ENCODE measurements at places on chromosomes 5 and 9. TPM values are rescaled to one million over a fixed set of nuclear protein-coding genes. Genes with fewer than 3 reads are reported as not detected.

DNA sequence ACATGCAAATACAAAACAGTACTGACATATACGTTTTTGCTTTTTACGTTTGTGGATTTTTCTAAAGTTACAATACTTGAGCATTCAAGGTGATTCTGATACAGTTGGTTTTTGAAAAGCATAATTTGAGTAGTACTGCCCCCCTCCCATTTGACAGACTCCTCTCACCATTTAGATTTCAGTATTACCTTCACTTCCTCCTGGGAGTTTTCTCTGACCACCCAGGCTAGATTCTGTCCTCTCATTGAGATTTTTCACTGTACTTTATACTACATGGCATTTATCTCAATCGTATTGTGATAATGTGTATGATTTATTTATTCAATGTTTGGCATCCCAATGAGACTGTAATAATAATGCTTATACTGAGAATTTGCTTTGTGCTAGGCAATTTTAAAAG is 32.8 kb upstream of the SMAD5 start:
- no peaks in the 10 kb centered on the region for H3K4me1 ChIP-seq
- peaks cover 16% of the 10 kb centered on the region for H3K27me3 ChIP-seq
- no peaks in the 10 kb centered on the region for H3K36me3 ChIP-seq
- H3K4me3 ChIP-seq: no peak overlapping the region
- no peak for DNase-seq

GRCh38 chr5:34789021-34789531 is 49.9 kb upstream of the TTC23L start:
- DNase-seq: peak; percentile 95
- peaks cover 46% of the 10 kb centered on the region for H3K4me1 ChIP-seq
- H3K27me3 ChIP-seq: no peaks in the 10 kb centered on the region
- no peaks in the 10 kb centered on the region for H3K36me3 ChIP-seq

Gene ZDHHC11B
- total RNA-seq: not detected

GRCh38 chr9:37947977-37948376 is 44.0 kb upstream of the SLC25A51 start:
- no peak overlapping the region for H3K4me3 ChIP-seq
- DNase-seq: no peak

- no peak for DNase-seq
- no peaks in the 10 kb centered on the region for H3K36me3 ChIP-seq
- no peak overlapping the region for H3K27ac ChIP-seq
- no peaks in the 10 kb centered on the region for H3K4me1 ChIP-seq
- no peak overlapping the region for H3K4me3 ChIP-seq
- peaks cover 6% of the 10 kb centered on the region for H3K27me3 ChIP-seq
Observed at GRCh38 chr5:159963935-159964334, 45.0 kb upstream of the TTC1 start.

Gene SYK
- not detected for total RNA-seq

DNA sequence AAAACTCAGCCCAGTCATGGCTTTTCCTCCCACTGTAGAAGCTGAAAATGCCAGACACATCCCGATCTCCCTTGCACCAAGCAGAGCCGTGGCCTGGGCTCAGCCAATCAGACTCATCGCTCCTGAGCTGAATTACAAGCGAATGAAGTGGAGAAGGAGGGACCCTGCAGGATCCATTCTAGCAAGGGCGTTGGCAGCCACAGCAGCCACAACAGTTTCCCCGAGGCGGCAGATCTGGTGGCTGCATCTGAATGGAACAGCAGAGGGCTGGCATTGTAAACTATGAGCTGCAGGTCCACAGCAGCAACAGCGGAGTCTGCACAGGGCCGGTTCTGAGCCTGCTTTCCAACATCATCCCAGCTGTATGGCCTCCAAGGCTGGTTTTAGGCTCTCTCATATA is 23.8 kb downstream of the ALG2 start:
- DNase-seq: no peak
- H3K4me3 ChIP-seq: no peak overlapping the region
- H3K27ac ChIP-seq: no peak overlapping the region
- no peaks in the 10 kb centered on the region for H3K27me3 ChIP-seq

Gene FAM221B
- not detected for total RNA-seq

- H3K4me1 ChIP-seq: no peaks in the 10 kb centered on the region
- no peak overlapping the region for H3K4me3 ChIP-seq
- H3K27ac ChIP-seq: no peak overlapping the region
- H3K36me3 ChIP-seq: no peaks in the 10 kb centered on the region
- DNase-seq: no peak
Observed at GRCh38 chr9:20319641-20320337, 302.5 kb downstream of the MLLT3 start.

Gene DCAF12
- total RNA-seq: 28.2 TPM

- no peak overlapping the region for H3K4me3 ChIP-seq
- peak overlapping the region; percentile 69 for H3K27ac ChIP-seq
- H3K4me1 ChIP-seq: peaks cover 30% of the 10 kb centered on the region
- H3K27me3 ChIP-seq: no peaks in the 10 kb centered on the region
- no peaks in the 10 kb centered on the region for H3K36me3 ChIP-seq
- DNase-seq: peak; percentile 87
Observed at GRCh38 chr5:125549322-125549911, 803.0 kb upstream of the ZNF608 start.

DNA sequence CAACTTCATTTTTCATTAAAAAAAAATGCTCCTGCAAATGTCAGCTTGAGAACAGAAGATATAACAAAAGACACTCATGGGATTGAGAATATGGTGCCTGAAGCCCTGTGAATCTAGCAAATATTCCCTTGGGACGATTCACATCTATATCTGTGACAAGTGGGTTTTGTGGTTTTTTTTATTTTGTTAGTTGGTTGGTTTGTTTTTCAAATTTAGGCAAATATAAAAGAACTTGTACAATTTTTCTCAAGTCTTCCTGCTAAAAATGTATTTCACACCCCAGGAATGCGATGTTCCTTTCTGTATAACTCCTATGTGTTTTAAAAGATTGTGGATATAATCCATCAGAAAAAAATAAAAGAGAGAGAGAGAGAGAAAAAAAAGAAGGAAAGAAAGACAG is 1061.8 kb upstream of the ARRDC3 start:
- H3K4me3 ChIP-seq: no peak overlapping the region

DNA sequence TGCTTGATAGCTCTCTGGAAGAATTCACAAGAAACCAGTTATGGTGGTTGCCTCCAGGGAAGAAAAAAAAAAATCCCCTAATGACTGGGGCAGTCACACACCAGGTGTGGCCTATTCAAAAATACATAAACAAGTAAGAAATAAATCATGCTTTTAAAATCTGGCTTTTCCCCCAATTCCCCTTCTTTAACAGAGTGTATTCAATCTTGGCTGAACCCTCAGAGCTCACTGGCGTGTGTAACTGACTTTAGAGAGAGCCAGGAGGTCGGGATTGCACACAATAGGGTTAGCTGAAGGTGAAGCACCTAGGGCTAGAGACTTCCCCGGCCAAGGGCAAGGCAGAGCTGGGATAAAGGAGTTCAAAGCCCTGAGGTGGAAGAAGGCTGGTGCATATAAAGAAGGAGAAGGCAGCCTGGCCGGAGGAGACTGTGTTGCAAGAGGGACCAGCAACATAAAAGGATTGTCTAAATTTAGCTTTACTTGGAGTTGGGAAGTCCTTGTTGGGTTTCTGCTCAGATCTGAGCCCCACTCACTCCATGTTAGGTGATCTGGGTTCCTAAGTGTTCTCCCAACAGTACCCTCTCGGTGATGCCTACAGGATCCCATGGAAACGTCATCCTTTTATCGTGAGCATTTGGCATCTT is 19.7 kb downstream of the FNBP1 start:
- no peak for DNase-seq
- no peaks in the 10 kb centered on the region for H3K36me3 ChIP-seq
- peaks cover 3% of the 10 kb centered on the region for H3K4me1 ChIP-seq
- H3K27me3 ChIP-seq: no peaks in the 10 kb centered on the region
- no peak overlapping the region for H3K4me3 ChIP-seq
- H3K27ac ChIP-seq: no peak overlapping the region

Gene SV2C
- 0.07 TPM for total RNA-seq

Gene ANGPTL2
- total RNA-seq: 24.5 TPM

GRCh38 chr9:72485821-72486593 is 35.4 kb upstream of the TMC1 start:
- DNase-seq: no peak
- H3K36me3 ChIP-seq: no peaks in the 10 kb centered on the region
- H3K4me1 ChIP-seq: peaks cover 4% of the 10 kb centered on the region
- no peak overlapping the region for H3K4me3 ChIP-seq
- no peaks in the 10 kb centered on the region for H3K27me3 ChIP-seq
- no peak overlapping the region for H3K27ac ChIP-seq

Gene CTNNAL1
- 72.0 TPM for total RNA-seq

DNA sequence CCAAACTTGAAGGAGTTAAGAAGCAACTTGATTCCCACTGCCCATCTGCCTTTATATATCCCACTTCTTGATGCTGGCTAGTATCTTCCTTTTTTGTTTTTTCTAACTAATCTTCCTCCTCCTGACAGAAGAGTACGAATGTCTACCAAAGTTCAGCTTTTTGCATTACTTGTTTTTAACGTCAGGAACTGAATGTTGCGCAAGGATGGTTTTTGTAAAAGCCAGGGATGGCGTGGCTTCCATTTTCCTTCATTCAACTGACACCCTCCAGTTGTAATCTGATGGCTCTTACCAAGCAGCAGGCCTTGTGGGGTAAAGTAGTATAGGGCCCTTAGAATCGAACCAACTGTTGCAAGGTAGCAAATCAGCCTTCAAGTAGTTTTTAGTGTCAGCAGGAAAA is 70.8 kb upstream of the GPR151 start:
- no peaks in the 10 kb centered on the region for H3K36me3 ChIP-seq
- H3K4me1 ChIP-seq: no peaks in the 10 kb centered on the region
- no peaks in the 10 kb centered on the region for H3K27me3 ChIP-seq

- H3K4me3 ChIP-seq: no peak overlapping the region
- peak; percentile 8 for DNase-seq
Observed at GRCh38 chr9:36765468-36766341, 193.0 kb downstream of the MELK start.

GRCh38 chr5:37370550-37370863 is 399 bp downstream of the NUP155 start:
- DNase-seq: no peak
- peaks cover 16% of the 10 kb centered on the region for H3K4me1 ChIP-seq
- peak overlapping the region; percentile 97 for H3K27ac ChIP-seq
- H3K27me3 ChIP-seq: no peaks in the 10 kb centered on the region
- peak overlapping the region; percentile 97 for H3K4me3 ChIP-seq
- no peaks in the 10 kb centered on the region for H3K36me3 ChIP-seq

Gene BAAT
- not detected for total RNA-seq

Gene TEK
- total RNA-seq: 38.9 TPM

- H3K27me3 ChIP-seq: no peaks in the 10 kb centered on the region
- peaks cover 5% of the 10 kb centered on the region for H3K4me1 ChIP-seq
- H3K27ac ChIP-seq: no peak overlapping the region
- H3K36me3 ChIP-seq: peaks cover 2% of the 10 kb centered on the region
- H3K4me3 ChIP-seq: no peak overlapping the region
Observed at GRCh38 chr9:120478208-120478607, 101.8 kb downstream of the CDK5RAP2 start.

Gene FGF1
- not detected for total RNA-seq

DNA sequence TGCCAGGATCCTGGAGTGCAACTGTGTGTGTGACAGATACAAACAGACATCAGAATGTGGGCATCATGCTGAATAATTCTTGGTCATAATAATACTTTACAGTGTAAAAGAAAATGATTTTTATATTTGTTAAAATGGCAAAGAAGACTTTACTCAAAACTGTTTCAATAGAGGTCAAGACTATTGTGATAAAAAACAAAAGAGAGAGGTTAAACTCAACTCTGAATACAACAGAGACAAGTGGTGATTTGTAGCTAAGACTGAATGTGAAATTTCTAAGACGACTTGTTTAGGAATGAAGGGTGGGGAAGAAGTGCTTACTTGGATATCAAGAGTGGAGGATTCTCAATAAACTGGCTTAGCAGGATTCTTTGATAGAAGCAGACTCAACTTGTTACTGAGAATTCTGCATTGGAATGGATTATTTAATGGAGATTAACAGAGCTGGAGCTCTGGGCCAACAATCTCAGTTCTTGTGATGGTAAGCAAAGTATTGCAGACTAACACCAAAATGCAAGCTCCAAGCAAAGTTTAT is 457.4 kb upstream of the CDH18 start:
- H3K27ac ChIP-seq: no peak overlapping the region
- H3K27me3 ChIP-seq: no peaks in the 10 kb centered on the region
- DNase-seq: no peak
- H3K36me3 ChIP-seq: no peaks in the 10 kb centered on the region
- no peaks in the 10 kb centered on the region for H3K4me1 ChIP-seq

DNA sequence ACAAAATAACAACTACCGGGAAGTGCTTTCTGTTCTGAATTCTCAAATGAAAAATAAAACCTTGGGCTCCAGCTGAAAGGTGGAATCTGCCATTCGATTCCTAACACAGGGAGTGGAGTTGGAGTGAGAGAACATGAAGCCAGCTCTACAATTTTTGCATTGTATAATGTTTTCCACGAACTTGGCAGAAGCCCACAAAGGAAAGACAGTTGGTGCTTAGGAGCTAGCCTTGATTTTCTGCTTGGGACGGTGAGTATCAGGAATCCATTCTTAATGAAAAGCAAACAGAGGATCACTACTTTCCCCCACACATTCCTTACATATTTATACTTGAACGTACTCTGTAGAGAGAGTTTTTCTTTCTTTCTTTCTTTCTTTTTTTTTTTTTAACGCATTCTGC is 74.2 kb upstream of the FBXL7 start:
- DNase-seq: no peak
- H3K36me3 ChIP-seq: no peaks in the 10 kb centered on the region
- H3K27ac ChIP-seq: no peak overlapping the region
- H3K4me3 ChIP-seq: no peak overlapping the region

DNA sequence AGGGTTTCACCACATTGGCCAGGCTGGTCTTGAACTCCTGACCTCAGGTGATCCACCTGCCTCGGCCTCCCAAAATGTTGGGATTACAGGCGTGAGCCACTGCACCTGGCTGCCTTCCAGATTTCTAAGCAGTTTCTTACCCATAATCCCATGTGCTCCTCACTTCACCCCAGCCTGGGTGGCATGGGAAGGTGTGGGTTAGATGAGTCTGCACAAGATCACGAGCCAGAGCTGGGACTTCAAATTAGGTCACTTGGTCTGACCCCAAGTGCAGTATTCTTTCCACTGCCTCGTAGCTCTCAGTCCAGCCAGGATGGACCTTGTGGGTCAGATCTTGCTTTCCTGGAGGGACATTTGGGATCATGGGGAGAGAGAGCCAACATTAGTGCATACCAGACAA is 37.5 kb upstream of the STRBP start:
- no peak overlapping the region for H3K4me3 ChIP-seq
- H3K27ac ChIP-seq: no peak overlapping the region
- H3K36me3 ChIP-seq: no peaks in the 10 kb centered on the region
- peaks cover 2% of the 10 kb centered on the region for H3K27me3 ChIP-seq
- DNase-seq: no peak

DNA sequence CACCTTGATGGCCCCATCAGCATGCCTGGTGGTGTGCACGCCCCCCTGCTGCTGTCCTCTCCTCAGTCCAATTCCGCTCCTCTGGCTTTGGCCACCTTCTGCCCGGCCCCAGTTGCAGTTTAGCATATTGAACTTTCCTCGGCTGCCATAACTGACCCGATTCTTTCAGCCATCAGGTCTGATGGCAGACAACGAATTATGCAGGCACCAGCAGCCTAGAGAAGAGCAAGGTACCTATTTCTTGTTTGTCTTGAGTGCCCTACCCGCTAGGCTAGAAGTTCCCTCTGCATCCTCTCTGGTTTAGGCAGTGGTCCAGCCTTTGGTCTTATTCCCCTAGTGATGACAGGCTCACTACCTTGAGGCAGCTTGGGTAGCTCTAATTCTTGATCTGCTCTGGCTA is 43.0 kb upstream of the SLC25A51 start:
- DNase-seq: no peak
- H3K27ac ChIP-seq: no peak overlapping the region
- peaks cover 17% of the 10 kb centered on the region for H3K4me1 ChIP-seq
